Smooth muscle cell of the pulmonary artery (primary cell): ENCODE measurements at places on chromosomes 7 and 10. TPM values are rescaled to one million over a fixed set of nuclear protein-coding genes. Genes with fewer than 3 reads are reported as not detected.

The MUC3A gene
- not detected in 2 replicates for total RNA-seq

The AGK gene
- 20.5 and 21.3 TPM in 2 replicates for total RNA-seq

The FAM149B1 gene
- total RNA-seq = 42.3 and 44.6 TPM in 2 replicates

The KNDC1 gene
- 0.65 and 0.86 TPM in 2 replicates for total RNA-seq

The C10orf105 gene
- under 0.01 TPM in 1 of 2 replicates, not detected in the other for total RNA-seq

The ELFN1 gene
- total RNA-seq = 0.07 TPM in 1 of 2 replicates, not detected in the other

The TBXAS1 gene
- 1.1 and 2.1 TPM in 2 replicates for total RNA-seq

The NEBL gene
- 0.65 TPM in 1 of 2 replicates, not detected in the other for total RNA-seq

The AGAP3 gene
- 31.9 and 61.6 TPM in 2 replicates for total RNA-seq

The UCMA gene
- not detected in 2 replicates for total RNA-seq

The KCP gene
- total RNA-seq = 0.69 and 0.78 TPM in 2 replicates

The WDR86 gene
- 0.26 TPM in 2 replicates for total RNA-seq

The TCERG1L gene
- total RNA-seq = not detected in 2 replicates

The ZPBP gene
- total RNA-seq = not detected in 2 replicates

The MCM10 gene
- 2.0 and 2.5 TPM in 2 replicates for total RNA-seq

The SFXN2 gene
- 6.4 and 6.7 TPM in 2 replicates for total RNA-seq

The MAT1A gene
- total RNA-seq = not detected in 2 replicates

The TMEM140 gene
- 8.7 and 17.7 TPM in 2 replicates for total RNA-seq

The NYAP1 gene
- 1.4 and 2.3 TPM in 2 replicates for total RNA-seq

The PDLIM1 gene
- total RNA-seq = 25.7 and 37.0 TPM in 2 replicates

The ADIRF gene
- total RNA-seq = 86.1 and 116 TPM in 2 replicates

The CCDC172 gene
- total RNA-seq = not detected in 2 replicates

The UTF1 gene
- not detected in 2 replicates for total RNA-seq

The TUBAL3 gene
- not detected in 2 replicates for total RNA-seq

The SPDYE16 gene
- total RNA-seq = not detected in 2 replicates

The PAPOLB gene
- total RNA-seq = 0.07 and 0.39 TPM in 2 replicates
